ENCODE measurements at places on chromosomes 4 and X. TPM values are rescaled to one million over a fixed set of nuclear protein-coding genes. Genes with fewer than 3 reads are reported as not detected.

GRCh38 chr4:139596034-139596683, 40.1 kb upstream of the SETD7 start:
- DNase-seq = no peak

DNA sequence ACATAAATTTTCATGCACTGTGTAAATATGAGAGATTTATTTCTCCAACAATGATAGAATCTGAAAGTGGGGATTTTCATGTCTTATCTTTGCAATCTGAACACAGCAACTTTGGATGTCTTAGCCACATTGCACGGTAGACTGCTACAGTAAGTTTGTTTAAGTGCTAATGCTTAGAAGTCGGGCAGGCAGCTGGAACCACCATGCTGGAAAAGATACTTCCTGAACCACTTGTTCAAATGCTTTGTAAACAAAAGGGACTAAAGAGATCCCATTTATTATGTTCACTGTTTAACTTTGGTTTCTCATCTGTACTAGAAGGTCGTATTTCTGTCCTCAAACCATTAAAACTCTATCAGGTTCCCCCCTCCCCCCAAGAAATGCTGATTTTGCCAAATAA, 555.9 kb upstream of the DIPK2B start:
- peak; percentile 46 for DNase-seq

DNA sequence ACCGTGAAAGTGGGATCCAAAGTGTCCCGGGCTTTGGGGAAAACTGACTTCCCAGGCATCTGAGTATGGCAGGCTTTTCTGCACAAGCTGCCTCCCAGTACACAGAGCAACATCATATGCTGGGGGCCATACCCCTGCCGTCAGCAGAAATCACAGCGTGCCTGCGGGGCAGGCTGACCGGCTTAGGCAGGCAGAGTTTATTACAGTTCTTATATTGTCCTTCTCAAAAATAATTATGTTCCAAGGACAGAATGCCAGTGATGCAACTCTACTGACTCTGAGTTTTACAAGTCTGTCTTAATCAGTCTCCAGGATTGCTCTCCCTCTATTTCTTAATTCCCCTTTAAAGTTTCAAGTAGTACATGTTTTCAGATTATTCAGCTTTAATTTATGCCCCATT, 37.0 kb downstream of the IL21 start:
- no peak for DNase-seq

ART3 gene
- total RNA-seq = not detected

DNA sequence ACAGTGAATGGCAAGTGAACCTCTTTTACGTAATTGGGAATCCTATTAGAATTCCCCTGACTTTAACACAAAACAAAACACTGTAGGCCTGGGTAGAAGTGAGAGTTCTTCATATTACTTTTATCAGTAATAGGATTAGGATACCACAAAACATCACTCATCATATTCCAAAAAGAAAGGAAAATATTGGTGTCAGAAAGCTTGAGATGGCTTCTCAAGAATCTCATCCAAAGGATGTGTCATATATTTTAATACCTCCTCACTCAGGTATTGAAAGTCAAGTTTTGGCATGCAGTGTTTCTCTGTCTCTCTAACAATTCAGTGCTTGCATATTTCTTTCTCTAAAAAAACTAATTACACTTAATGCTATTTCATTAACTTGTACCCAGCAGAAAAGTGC, 173.2 kb downstream of the PDGFC start:
- DNase-seq = no peak

DNA sequence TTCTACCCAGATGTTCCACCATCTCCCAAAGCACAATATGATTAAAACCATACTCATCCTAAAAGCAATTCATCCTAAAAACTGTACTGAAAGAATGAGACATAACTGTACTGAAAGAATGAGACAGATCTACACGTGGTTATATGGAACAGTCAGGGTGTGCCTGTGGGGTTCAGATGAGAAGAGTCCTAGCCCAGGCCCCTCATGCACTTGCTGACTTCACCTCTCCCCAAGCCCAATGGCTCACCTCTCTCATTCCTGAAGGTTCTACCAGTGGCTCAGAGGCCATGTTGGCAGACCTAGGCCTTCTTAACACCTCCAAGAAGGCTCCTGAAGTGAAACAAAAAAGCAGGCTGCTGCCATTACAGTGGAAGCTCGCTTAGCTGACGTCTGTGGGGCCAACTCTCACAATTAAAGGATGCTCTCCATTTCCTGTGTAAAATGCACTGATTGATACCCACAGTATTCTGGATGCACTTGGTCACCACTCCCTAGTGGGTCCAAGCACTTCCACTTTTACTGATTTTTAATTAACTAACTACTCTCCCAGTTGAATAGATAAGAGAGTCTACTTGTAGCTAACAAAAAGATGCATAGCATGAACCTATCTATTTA, 3.8 kb downstream of the PLAC1 start:
- DNase-seq = peak; percentile 31

DNA sequence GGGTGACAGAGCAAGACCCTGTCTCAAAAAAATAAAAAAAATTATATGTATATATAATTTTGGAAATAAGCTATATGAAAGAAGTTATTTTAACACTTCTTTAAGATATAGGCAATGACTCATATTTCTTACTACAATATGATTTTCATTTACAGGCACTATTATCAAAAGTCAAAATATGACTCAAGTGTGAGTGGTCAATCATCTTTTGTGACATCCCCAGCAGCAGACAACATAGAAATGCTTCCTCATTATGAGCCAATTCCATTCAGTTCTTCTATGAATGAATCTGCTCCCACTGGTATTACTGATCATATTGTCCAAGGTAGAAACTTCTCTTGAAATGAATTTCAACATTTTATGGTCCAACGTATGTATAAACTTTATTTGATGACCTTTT, 20.8 kb downstream of the OCIAD1 start:
- DNase-seq = no peak

DNA sequence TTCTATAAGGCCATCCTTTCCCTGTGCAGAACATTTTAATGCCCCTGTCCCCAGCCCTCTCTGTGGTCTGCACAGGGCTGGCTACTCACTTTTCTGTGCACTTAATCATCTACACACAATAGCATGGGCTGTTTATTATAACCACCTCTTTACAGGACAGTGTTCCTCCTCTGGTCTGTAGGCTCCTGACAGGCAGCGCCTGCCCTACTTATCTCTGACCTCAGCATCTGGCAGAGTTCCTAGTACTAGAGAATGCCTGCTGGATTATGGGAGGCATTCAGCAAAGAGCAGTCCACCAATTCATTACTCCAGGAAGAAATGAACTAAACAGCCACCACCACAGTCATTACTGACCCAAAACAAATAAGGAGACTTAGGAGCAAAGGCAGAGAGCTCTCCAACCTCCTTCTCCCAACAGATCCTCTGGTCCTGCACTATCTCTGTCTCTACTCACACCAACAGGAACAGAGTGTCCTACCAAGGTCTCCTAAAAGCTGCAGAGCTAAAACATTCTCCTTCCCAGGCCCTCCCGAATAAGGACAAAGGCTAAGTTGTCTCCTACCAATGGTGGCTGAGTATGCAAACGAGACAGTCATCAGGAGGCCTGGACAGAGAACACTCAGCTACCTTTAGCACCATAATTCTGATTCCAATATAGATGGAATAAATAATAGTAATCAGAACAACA, 279.2 kb downstream of the QDPR start:
- peak; percentile 6 for DNase-seq

GRCh38 chrX:86964321-86964720, 553.3 kb upstream of the KLHL4 start:
- DNase-seq = no peak

DNA sequence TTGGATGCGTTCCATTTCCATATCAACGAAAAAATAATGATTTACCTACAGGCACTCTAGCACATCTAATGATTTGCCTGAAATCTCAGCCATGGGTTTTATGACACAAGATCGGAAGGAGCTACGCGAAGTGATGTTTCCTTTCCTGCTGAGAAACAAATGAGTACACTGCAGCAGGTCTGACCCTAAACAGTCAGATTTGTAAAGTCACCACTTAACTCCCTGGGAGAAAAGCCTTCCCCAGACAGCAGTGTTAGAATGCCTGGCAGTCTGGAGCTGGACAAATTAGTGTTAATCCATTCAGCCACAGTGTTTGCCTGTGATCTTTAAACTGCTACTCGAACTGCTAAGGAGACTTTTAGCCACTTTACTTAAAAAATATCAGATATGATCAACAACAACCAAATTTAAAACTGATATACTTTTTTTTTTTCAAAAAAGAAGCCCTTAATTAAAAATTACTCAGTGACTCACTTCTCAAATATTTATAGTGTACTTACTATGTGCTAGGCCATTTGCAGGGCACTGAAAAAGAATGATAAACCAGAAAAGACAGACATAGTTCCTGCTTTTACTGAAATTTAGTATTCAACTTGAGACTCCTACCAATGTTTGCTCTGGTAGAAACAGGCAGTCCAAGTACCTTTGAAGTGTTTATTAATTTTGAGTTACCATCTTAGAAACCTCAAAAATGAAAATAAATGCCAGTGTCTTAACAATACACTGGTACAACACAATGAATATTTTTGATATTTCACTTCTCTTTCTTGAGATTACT, 104.5 kb downstream of the SHISA3 start:
- DNase-seq = no peak

- peak; percentile 2 for DNase-seq
These were observed 207.8 kb upstream of the DCAF8L1 start for GRCh38 chrX:28189011-28189410.

- no peak for DNase-seq
These were observed 86.9 kb downstream of the RELL1 start for GRCh38 chr4:37599092-37599790.

GRCh38 chr4:172601195-172601594, 567.4 kb upstream of the GALNT7 start:
- DNase-seq = no peak

GRCh38 chrX:54484666-54485065, 11.4 kb downstream of the FGD1 start:
- DNase-seq = no peak

AMMECR1 gene
- 3.5 TPM for total RNA-seq

GRCh38 chr4:1842339-1842895, 13.5 kb downstream of the LETM1 start:
- no peak for DNase-seq

ATP2B3 gene
- not detected for total RNA-seq

- DNase-seq = no peak
These were observed 37.0 kb upstream of the CD99L2 start for GRCh38 chrX:150935467-150935866.

DNA sequence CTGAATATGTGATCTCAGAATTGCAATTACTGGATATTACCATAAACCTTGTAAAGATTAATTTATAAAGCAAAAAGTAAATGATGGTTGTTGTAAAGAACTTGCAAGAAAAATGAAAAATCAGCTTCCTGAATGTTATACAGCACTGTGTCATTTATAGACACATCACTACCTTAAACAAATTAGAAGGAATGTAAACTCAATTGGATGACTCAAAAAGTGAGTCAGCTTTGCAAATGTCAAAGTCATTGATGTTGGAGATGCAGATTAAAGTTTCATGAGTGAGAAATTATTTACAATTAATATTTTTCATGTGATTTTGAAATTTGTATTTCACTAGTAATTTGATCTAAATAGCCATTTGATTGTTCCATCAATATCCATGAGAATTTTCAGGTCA, 193.2 kb downstream of the RAPGEF2 start:
- DNase-seq = no peak

- DNase-seq = no peak
These were observed 264.3 kb upstream of the NOCT start for GRCh38 chr4:138751309-138751708.

DNA sequence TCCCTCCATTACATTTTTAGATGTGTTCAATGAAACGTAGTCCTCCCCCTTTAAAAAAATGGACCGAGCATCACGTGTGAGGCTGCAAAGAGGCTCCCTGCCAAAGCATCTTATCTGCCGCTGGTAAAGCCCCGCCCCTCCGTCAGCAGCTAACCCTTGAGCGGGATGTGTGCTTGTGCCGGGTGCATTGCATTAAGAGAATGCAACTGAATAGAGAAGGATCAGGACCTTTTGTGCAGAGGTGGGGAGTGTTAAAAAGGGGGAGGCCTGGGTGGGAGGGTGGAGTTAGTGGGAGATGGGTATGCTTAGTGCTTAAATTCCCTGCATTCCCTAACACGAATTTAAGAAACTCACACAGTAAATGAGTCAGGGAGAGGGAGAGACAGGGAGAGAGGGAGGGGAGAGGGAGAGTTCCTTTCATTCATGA, 66.0 kb downstream of the TBL1X start:
- peak; percentile 76 for DNase-seq

DNA sequence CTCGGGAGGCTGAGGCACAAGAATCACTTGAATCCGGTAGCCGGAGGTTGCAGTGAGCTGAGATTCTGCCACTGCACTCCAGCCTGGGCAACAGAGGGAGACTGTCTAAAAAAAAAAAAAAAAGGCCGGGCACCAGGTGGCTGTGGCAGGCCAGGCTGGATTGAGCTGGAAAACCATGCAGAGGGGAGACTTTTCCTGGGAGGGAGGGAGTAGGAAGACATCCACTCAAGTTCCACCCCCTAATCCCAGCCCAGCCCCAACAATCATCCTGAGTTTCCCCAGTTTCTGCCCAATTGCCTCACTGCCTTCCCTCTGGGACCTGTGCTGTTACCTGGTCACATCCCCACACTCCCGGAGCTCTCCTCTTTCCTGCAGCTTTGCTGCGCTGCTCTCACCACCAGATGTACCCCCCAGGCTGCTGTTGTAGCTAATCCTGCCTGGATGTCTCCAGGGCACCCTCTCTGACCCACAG, 9.0 kb upstream of the TSPYL2 start:
- no peak for DNase-seq

DNA sequence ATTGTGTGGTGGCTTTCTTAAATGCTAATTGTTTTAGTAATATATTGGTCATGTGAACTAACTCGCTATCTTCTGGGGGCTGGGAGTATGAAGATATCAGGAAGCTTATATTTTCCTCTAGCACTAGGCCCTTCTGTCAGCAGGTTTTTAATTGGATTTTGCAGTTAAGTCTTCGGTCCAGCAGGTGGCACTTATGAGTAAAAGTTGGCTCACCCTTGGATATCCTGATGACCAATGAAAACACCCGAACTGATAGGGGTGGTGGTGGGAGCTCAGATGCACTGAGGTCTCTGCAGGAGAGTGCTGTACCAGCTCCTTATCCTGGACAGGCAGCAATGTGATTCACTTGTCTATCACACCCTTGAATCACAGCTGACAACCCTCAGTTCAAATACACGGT, 1365.8 kb upstream of the DIAPH2 start:
- peak; percentile 15 for DNase-seq

- no peak for DNase-seq
These were observed 30.1 kb upstream of the KIAA0232 start for GRCh38 chr4:6752486-6752829.

DNA sequence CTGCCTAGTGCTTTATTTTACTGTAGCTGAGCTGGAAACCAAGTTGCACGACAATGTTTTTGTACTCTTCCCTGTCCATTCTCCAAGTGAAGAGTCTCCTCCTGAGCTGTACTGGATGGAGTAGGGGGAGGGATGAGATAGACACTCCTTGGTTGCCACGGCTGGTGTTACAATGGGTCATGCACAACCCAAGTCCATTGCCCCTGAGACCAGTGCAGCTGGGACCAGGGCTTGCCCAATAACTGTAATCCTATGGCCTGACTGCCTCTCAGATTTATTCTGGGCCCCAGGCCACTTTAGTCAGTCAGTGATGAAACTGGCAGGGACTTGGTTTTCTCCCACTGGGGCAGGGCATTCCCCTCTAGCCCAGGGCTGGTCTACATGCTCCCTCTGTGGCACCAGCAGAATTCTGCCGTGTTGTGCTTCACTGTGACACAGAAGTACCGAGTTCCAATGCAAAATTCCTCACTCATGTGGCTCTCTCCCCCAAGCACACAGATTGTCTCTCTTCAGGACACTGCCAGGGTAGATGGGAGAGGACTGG, 203.3 kb upstream of the PCDH18 start:
- DNase-seq = no peak

SSX2 gene
- total RNA-seq = not detected

- peak; percentile 54 for DNase-seq
These were observed 51.7 kb upstream of the CHRDL1 start for GRCh38 chrX:110847334-110847733.

VMA21 gene
- 48.0 TPM for total RNA-seq

BGN gene
- total RNA-seq = 15.3 TPM

Measured in lung microvascular endothelial cell (primary cell).